Naive thymus-derived CD8-positive, alpha-beta T cell (primary cell): ENCODE measurements at places on chromosomes 4 and X. TPM values are rescaled to one million over a fixed set of nuclear protein-coding genes. Genes with fewer than 3 reads are reported as not detected.

DNA sequence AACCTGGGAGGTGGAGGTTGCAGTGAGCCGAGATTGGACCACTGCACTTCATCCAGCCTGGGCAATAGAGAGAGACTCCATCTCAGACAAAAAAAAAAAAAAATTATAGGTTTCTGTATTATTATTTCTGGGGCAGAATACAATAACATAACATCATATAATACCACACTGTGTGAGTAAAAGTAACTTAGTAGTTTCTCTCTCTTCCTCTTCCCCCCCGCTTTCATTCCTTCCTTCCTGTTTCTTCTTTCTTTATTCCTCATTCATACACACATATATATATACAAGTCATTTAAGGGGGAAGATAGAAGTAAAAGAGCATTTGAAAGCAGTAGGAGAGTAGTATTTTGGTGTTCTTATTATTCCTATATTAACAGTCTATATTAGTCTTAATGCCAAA lies 55.9 kb upstream of the FHDC1 start:
- peaks cover 23% of the 10 kb centered on the region for H3K36me3 ChIP-seq
- no peaks in the 10 kb centered on the region for H3K27me3 ChIP-seq
- no peak for DNase-seq
- H3K4me3 ChIP-seq: no peak overlapping the region
- no peak overlapping the region for H3K27ac ChIP-seq

DNA sequence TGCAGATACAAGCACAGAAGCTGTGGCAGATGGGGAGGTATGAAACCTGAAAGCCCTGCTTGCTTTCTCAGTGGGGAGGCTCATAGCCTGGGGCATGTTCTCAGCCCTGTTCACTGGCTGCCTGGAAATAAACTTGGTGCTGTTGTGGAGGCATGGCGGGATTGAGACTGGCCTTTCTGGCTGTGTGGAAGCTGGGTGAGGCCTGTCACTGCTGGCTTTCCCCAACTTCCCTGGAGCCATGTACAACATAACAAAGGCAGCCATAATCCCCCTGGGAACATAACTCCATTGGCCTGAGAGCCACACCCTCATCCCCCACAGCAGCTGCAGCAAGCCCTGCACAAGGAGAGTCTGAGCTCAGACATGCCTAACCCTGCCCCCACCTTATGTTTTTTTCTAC lies 237.7 kb upstream of the TLL1 start:
- peaks cover 1% of the 10 kb centered on the region for H3K27me3 ChIP-seq

GRCh38 chr4:142585411-142585810 lies 260.7 kb downstream of the INPP4B start:
- H3K4me1 ChIP-seq: no peaks in the 10 kb centered on the region
- no peak overlapping the region for H3K27ac ChIP-seq
- no peak overlapping the region for H3K4me3 ChIP-seq
- no peaks in the 10 kb centered on the region for H3K27me3 ChIP-seq

GRCh38 chrX:115966920-115967319 lies 203.6 kb upstream of the AGTR2 start:
- no peaks in the 10 kb centered on the region for H3K36me3 ChIP-seq
- no peak overlapping the region for H3K27ac ChIP-seq
- H3K4me1 ChIP-seq: no peaks in the 10 kb centered on the region
- DNase-seq: no peak
- H3K4me3 ChIP-seq: no peak overlapping the region

DNA sequence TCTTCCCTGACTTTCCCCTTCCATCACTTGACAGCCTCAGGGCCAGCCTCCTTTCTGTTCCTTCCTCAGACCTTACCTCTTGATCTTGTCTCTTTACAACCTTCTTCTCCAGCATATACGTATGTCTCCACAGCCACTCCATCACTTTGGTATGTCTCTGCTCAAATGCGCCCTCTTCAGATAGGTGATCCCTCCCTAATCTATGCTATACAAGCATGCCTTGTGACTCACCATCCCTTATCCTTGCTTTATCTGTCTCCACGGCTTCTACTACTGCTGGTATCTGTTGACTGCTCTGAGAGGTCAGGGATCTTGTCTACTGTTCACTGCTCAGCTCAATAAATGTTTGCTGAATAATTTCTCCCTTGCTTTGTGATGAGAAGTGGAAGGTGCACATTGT lies 9.0 kb downstream of the ARAP2 start:
- DNase-seq: no peak
- peaks cover 17% of the 10 kb centered on the region for H3K36me3 ChIP-seq
- peaks cover 23% of the 10 kb centered on the region for H3K4me1 ChIP-seq

- peak overlapping the region; percentile 90 for H3K27ac ChIP-seq
- peak overlapping the region; percentile 77 for H3K4me3 ChIP-seq
- DNase-seq: no peak
- H3K27me3 ChIP-seq: no peaks in the 10 kb centered on the region
- H3K4me1 ChIP-seq: peaks cover 33% of the 10 kb centered on the region
These were observed 118.8 kb upstream of the AFF2 start for GRCh38 chrX:148381603-148382002.

Gene SH3TC1
- total RNA-seq: 14.6 TPM

- H3K36me3 ChIP-seq: no peaks in the 10 kb centered on the region
- H3K4me1 ChIP-seq: no peaks in the 10 kb centered on the region
- H3K27ac ChIP-seq: no peak overlapping the region
- H3K27me3 ChIP-seq: no peaks in the 10 kb centered on the region
- no peak overlapping the region for H3K4me3 ChIP-seq
- DNase-seq: no peak
These were observed 128.6 kb upstream of the MAP9 start for GRCh38 chr4:155505321-155505720.

- H3K4me1 ChIP-seq: peaks cover 57% of the 10 kb centered on the region
- H3K27me3 ChIP-seq: no peaks in the 10 kb centered on the region
- H3K36me3 ChIP-seq: no peaks in the 10 kb centered on the region
These were observed 569.3 kb upstream of the DIPK2B start for GRCh38 chrX:45769761-45770582.

Gene IL13RA2
- not detected for total RNA-seq

DNA sequence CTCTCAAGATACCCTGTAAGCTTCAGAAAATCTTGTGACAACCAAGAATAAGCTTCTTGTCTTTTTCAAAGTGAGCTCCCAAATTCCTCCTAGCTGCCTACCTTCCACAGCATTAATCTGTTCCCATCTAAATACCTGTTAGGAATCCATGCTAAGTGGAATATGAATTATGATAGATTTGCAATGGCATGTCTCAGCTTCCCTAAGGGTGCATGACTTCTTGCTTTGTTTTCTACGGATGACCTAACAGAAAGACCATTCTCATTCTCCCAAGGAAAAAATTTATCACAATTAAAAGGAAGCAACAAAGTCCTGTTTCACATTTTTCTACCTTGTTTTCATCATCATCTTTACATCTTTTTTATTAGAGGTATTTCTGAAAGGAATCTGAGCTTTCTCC lies 532.7 kb downstream of the GRXCR1 start:
- no peaks in the 10 kb centered on the region for H3K4me1 ChIP-seq
- no peaks in the 10 kb centered on the region for H3K27me3 ChIP-seq
- no peak for DNase-seq
- H3K27ac ChIP-seq: no peak overlapping the region

Gene PASD1
- not detected for total RNA-seq

Gene SLIT2
- not detected for total RNA-seq

Gene GLUD2
- total RNA-seq: 0.23 TPM

DNA sequence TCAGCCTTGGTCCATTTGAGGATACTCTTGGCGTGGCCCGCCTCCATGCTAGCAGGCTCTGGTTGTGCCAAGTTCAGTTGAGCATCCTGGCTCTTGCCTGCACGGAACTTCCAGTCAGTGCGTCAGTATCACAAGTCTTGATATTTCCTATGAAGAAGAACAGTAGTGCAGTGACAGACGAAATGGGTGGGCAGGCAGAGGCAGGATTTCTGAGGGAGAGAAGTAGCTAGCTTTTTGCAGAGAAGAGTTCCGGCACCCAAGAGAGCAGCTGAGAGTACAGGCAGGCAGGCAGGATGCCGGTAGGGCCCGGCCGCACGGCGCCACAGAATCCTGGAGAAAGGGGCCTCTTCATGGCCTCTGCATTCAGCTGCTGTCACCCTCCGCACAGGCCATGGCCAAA lies 56.1 kb upstream of the MSANTD1 start:
- peaks cover 3% of the 10 kb centered on the region for H3K36me3 ChIP-seq
- no peaks in the 10 kb centered on the region for H3K27me3 ChIP-seq
- H3K27ac ChIP-seq: peak overlapping the region; percentile 87
- DNase-seq: no peak
- no peak overlapping the region for H3K4me3 ChIP-seq

Gene REELD1
- total RNA-seq: 1.8 TPM

DNA sequence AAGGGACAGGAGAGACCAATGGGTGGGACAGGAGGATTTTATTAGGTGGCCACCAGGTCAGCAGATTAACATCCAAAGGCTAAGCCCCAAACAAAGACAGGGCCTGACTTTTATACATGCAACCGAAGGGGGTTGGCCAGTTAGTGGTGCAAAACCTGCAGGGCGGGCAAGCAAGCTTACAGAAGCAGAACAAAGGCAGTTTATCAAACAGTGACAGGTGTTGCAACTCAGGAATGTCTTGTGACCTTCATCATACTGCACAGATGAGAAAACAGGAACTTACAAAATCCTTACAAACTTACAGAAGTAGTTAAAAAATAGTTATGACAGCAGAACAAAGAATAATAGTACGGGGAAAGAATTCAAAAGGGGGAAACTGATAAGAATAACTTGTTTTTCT lies 708.1 kb downstream of the GLUD2 start:
- no peak overlapping the region for H3K4me3 ChIP-seq
- DNase-seq: no peak
- no peaks in the 10 kb centered on the region for H3K27me3 ChIP-seq
- H3K36me3 ChIP-seq: no peaks in the 10 kb centered on the region
- H3K4me1 ChIP-seq: no peaks in the 10 kb centered on the region

Gene FHDC1
- 0.39 TPM for total RNA-seq

GRCh38 chrX:65601530-65602220 lies 65.8 kb upstream of the MSN start:
- H3K4me1 ChIP-seq: peaks cover 76% of the 10 kb centered on the region
- H3K36me3 ChIP-seq: no peaks in the 10 kb centered on the region
- DNase-seq: peak; percentile 27
- H3K4me3 ChIP-seq: peak overlapping the region; percentile 75
- no peaks in the 10 kb centered on the region for H3K27me3 ChIP-seq

DNA sequence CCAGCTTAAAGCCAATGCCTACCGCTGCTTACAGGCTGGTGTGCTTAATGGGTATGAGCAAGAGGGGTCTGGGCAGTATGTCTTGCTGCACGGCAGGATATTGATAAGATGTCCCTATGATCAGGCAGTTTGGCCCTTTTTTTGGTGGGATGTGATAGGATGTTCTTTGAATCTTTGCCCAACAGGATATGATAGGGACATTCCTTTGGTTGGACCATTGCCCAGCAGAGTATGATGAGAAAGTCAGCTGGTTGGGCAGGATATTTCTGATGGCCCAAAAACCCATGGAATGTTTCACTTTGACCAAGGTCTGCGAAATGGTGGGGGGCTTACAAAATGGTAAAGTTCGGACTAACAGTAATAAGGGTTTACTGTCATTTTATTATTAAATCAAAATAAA lies 1060.6 kb downstream of the STIM2 start:
- H3K27me3 ChIP-seq: no peaks in the 10 kb centered on the region
- no peak overlapping the region for H3K27ac ChIP-seq
- H3K36me3 ChIP-seq: no peaks in the 10 kb centered on the region
- no peaks in the 10 kb centered on the region for H3K4me1 ChIP-seq
- no peak for DNase-seq
- no peak overlapping the region for H3K4me3 ChIP-seq

DNA sequence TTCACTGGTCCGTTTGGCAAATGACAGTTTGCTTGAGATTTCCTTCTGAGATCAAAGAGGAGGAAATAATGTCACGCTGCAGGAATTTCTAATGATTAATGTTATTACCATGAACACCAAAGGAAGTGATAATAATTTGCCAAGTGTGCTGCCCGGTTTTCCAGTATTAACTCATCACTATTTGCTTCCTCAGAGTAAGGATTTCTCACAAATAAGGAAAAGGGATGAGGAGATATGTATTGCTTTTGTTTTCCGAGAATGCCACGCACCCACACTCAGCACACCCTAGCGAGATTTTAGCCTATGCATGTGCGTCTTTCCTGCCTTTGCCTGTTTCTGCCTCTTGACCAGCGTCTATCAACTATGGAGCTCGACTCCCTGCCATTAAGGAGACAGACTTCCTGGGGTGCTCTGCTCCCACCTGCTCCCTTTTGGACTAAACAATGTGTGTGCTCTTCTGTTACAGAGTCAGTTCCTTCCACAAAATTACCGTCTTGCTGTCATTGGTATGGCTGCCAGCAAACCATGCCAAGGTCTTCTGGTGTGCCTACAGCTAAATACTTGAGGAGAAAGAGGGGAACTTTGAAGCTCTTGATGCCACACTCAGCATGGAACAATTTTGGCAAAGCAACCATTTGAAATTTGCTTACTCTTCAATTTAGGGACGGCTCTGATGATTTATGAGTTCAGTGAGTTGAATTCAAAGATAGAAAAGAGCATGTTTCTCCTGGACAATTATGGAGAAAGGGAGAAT lies 393.1 kb upstream of the ZFP42 start:
- H3K4me1 ChIP-seq: no peaks in the 10 kb centered on the region
- H3K27ac ChIP-seq: no peak overlapping the region
- no peaks in the 10 kb centered on the region for H3K36me3 ChIP-seq
- DNase-seq: no peak

- H3K4me1 ChIP-seq: no peaks in the 10 kb centered on the region
- no peak for DNase-seq
- H3K4me3 ChIP-seq: no peak overlapping the region
- H3K36me3 ChIP-seq: no peaks in the 10 kb centered on the region
- no peaks in the 10 kb centered on the region for H3K27me3 ChIP-seq
These were observed 337.8 kb downstream of the ARHGAP24 start for GRCh38 chr4:85812776-85813175.

- peak overlapping the region; percentile 69 for H3K27ac ChIP-seq
- H3K4me1 ChIP-seq: peaks cover 49% of the 10 kb centered on the region
- peak; percentile 13 for DNase-seq
- peak overlapping the region; percentile 31 for H3K4me3 ChIP-seq
- H3K36me3 ChIP-seq: peaks cover 22% of the 10 kb centered on the region
These were observed 3.7 kb upstream of the GPR82 start for GRCh38 chrX:41720125-41720779.
